Glomerular endothelial cell (primary cell): ENCODE measurements at places on chromosomes 1 and 21. TPM values are rescaled to one million over a fixed set of nuclear protein-coding genes. Genes with fewer than 3 reads are reported as not detected.
A peak's percentile ranks its signal among the peaks of the same experiment; 100 is the strongest.

GRCh38 chr1:24195874-24196273 lies 8.8 kb upstream of the IFNLR1 start:
- DNase-seq = no peak

DNA sequence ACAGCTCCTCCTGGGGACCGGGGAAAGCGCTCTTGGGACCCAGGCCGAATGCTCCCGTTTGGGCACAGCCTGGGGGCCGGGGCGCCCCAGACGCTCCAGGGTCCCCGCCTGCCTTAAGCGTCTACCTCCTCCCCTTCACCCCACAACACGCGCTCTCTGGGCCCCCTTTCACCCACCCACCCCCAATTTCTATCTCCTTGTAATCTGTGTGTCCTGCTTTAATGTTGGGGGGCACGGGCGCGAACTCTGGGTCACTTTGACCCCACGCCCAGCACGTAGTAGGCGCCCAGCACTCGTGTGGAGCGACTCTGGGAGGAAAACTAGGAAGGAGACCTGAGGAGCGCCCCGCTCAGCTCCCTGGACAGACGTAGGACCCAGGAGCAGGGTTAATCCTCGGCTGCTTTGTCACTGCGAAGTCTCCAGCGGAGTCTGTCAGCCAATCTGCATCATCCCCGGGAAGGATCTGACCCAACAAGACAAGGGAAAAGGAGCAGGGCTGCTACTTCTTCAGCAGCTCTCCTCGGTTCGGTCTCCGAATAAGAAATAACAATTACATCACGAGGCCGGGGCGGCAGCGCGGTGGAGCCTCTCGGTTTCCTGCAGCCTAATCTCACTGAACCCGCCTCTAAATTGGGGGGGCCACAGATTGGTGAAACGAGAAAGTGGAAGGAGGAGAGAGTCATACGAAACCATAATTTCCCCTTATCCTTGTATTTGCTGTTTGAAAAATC lies 757 bp upstream of the NRIP1 start:
- no peak for DNase-seq

GRCh38 chr21:35677298-35677841 lies 383.0 kb downstream of the SETD4 start:
- no peak for DNase-seq

DNA sequence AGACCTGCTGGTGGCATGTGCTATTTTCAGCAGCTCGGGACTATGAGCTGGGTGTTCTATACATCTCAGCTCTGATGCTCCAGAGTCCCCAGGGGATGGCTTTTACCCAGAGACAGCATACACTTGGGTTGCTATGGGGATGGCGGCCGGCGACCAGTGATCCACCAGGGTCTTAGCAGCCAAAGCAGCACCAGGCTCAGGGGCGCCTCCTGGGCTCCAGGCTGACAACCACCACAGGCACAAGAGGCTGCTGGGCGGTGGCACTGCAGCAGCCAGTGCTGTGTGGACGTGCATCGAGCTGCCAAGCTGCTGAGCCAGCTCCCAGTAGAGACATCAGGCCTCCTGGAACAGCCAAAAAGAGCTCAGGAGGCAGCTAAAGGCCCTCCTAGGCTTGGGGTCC lies 37.6 kb upstream of the CLSTN1 start:
- no peak for DNase-seq

- no peak for DNase-seq
Observed at GRCh38 chr1:163959622-163960021, 599.4 kb upstream of the PBX1 start.

GRCh38 chr1:184462155-184462554 lies 75.3 kb downstream of the C1orf21 start:
- DNase-seq = no peak

- DNase-seq = no peak
Observed at GRCh38 chr1:151807131-151807530, 1.9 kb upstream of the LINGO4 start.

GRCh38 chr1:10714337-10715114 lies 81.9 kb downstream of the CASZ1 start:
- no peak for DNase-seq

DNA sequence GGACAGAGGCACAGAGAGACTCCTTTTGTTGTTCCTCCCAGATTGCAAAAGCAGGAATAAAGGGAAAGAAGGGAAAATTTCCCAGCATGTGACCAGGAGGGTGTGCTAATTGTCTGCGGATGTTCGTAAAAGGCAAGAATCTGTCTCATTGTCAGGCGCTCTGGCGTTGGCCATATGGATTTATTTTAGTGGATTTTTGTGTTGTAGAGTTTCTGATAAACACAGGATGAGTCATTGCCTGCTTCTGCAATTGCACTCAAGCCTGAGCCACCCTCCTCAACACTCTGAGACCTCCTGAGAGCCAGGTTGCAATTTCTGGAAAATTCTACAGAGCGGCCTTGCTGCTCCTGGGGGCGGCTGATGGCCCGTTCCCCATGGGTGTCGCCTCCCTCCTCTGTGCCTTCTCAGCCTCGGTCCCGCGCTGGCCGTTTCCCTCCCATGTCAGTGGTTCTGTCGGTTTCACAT lies 227.7 kb downstream of the KAZN start:
- DNase-seq = no peak

DNA sequence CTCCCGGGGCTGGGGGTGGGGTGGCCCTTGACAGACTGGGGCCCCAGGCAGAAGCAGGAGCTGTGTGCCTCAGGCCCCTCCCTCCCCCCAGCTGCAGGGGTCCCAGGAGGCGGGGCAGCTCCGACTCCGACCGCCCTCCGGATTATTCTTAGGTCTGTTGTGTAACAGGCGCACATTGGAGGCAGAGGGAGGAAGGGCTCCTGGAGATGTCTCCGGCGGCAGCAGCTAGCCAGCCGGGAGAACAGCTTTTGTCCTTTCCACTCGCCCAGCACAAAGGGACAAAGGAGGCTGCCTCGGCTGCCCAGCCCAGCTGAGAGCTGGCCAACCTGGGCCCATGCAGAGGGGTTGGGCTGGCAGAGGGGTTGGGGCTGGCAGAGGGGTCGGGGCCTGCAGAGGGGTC lies 29.7 kb upstream of the PLCH2 start:
- DNase-seq = no peak

GRCh38 chr1:89125913-89126580 lies at the start of gene GBP2:
Gene GBP2 (minus strand): TSS chr1:89126114. CDS start chr1:89121966, 4,148 bp downstream.
- DNase-seq = peak; percentile 52

GRCh38 chr1:225769687-225770086 lies 7.9 kb upstream of the SRP9 start:
- DNase-seq = no peak

DNA sequence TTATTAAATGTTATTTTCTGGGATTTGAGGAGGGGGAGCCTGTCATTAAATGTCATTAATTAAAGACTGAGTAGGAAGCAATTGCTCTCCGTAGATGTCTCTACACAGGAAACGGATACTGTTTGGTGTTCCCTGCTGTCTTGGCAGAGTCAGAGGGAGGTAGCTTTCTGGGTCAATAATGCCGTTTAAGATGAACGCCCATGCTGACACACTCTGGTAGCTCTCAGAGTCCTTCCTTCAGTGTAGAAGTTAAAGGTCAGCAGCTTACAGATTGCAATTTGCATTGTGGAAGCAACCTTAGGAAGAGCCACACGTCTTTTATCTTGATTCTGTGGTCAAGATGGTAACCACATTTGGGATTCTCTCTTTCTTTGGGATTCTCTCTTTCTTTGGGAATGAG lies 257.5 kb downstream of the KIF26B start:
- DNase-seq = no peak

GRCh38 chr21:29697555-29698193 lies 242.1 kb downstream of the GRIK1 start:
- no peak for DNase-seq

GRCh38 chr1:76189310-76189709 lies 114.8 kb downstream of the ST6GALNAC3 start:
- DNase-seq = no peak

DNA sequence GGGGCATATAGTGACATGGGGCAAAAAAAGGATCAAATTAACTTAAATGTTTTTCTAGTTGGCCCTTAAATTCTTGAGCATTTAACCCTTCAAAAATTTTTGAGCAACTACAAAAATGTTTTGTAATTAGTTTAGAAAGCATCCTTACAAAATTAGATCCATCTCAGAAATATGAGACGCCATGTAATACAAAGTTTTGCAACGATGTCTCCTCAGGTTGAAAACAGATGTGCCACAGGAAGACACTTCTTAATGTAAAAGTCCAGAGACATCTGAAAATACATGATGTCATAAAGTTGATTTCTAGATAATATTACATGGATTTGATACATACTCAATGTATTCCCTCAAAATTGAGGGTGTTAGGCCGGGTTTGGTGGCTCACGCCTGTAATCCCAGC lies 37.5 kb downstream of the CD46 start:
- no peak for DNase-seq

DNA sequence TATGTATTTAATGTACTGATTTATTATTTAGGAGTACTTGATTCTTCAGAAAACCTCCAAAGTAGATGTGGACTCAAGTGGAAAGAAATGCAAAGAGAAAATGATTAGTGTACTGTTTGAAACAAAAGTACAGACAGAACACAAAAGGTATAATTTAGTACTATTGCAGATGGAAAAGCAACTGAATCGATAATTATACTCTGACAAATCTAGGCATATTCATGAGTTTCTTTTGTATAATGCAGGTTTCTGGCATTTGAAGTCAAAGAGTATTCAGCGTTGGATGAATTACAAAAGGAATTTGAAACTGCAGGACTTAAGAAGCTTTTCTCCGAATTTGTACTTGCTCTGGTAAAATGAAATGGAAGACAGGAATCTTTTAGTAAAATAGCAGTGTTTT lies 12.5 kb downstream of the RWDD3 start:
- no peak for DNase-seq

GRCh38 chr1:170240409-170240808 lies 94.7 kb downstream of the NTMT2 start:
- DNase-seq = no peak

DNA sequence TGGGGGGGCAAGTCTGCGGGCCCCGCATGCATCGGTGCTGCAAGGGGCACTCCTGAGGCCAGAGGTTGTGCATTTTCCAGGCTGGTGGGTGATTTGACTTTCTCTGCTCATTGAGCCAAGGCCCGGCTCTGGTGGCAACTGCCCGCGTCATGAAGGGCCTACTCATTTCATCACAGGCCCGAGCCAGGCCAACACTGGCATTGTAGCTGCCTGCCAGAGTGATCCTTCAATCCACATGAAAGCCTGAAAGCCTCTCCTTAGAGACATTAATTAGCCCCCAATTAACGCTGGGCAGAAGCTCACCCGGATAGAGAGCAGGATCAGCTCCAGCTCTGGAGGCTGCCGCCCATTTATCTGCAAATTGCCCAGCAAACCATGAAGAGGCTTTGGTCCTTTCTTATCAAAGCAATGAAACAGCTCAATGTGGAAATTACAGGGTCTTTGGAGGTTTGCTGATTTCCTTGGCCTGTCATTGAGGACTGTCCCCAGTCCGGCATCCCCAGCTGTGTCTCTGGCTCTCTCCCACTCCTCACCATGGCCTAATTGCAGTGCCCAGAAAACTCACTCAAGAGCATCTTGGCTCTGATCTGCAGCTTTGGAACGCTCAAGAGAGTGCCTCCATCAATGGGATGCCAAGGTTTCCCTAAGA lies 50.4 kb upstream of the STUM start:
- DNase-seq = no peak

DNA sequence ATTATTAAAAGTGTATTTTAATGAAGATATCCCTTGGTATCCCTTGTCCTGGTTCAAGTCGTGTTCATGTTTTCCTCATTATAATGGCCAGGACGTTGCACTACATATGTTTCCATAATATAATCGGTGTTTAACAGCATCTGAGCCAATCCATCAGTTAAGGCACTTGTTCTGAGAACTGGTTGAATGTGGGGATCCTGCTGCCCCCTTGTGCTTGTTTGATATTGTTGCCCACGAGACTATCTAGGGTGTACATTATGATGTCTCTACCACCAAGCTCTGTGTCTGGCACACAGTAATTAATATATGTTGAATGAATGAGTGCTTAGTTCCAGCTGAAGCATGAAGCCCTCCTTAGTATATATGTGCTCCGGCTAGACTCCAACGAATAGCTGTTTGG lies 193.0 kb downstream of the CACNA1E start:
- no peak for DNase-seq

Gene ZSCAN20
- 7.6 and 8.1 TPM in 2 replicates for total RNA-seq

Gene SPRR3
- total RNA-seq = not detected in 2 replicates

Gene PTPN22
- total RNA-seq = 1.1 and 2.3 TPM in 2 replicates

Gene CFHR2
- not detected in 2 replicates for total RNA-seq

Gene WLS
- 99.6 and 118 TPM in 2 replicates for total RNA-seq

Gene PARK7
- total RNA-seq = 197 and 212 TPM in 2 replicates

Gene SELENBP1
- total RNA-seq = 0.93 and 1.2 TPM in 2 replicates

Gene CHODL
- 0.06 TPM in 1 of 2 replicates, not detected in the other for total RNA-seq

Gene LIN28A
- 0.05 and 0.06 TPM in 2 replicates for total RNA-seq

Gene FCRL6
- total RNA-seq = not detected in 2 replicates

Gene NPHP4
- total RNA-seq = 7.5 and 12.1 TPM in 2 replicates
